RWPE2 (cell line): ENCODE measurements at places on chromosomes 2 and 18.

DNA sequence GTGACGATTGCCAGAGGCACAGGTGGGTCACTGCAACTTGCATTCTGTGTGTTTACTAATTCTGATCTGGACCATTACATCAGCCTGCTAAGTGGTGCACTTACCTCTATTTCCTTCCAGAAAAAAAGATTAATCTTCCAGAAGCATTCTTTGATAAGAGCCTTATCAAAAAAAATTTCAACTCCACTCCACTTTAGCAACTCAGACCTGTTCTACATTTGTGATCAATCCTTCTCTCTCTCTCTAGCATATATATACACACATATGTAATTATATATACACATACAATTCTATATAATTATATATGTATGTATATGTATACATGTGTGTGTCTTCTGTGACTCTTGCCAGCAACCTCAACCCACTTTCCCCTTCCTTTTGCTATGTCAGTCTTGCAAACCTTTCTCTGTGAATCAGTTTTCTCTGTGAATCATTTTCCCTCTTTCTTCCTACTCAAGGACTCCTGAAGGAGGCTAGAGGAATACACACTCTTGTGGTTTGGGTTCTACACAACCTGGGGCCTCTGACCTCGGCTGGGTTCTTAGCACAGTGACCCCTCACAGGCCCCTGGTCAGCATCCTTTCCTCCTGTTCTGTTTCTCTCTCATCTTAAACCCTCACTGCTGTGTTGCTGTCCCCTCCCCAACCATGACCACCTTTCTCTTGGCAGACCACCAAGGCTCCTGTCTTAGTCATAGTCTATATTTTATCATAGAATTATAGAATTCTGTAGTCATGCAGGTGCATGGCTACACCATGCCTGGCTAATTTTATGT, 130.4 kb upstream of the PELI1 start:
- no peak for DNase-seq

- no peak for DNase-seq
These were observed 73.8 kb upstream of the RAB6C start for GRCh38 chr2:129905664-129906081.

DNA sequence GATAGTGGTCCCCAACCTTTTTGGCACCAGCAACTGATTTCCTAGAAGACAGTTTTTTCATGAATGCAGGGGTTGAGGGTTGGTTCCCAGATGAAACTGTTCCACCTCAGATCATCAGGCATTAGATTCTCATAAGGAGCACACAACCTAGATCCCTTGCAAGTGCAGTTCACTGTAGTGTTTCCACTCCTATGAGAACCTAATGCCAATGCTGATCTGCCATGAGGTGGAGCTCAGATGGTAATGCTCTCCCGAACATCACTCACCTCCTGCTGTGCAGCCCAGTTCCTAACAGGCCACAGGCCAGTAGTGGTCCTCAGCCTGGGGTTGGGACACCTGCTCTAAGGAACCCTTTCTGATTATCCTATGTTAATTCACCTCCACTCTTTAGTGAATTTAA, 133.5 kb downstream of the SOX11 start:
- DNase-seq: no peak

DNA sequence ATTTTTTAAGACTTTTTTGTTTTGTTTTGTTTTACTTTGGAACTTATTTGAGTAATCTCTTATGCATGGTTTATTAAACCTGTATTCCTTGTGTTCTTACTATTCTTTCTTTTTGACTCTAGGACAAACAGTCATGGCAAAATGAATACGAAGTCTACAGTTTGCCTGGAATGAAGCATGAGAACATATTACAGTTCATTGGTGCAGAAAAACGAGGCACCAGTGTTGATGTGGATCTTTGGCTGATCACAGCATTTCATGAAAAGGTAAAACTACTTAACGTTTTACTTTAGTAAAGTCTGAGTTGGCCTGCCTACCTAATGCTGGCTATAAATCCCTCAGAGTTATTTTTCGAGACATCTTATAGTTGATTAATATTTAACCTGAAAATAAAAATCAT, 72.3 kb downstream of the ACVR2A start:
- DNase-seq: no peak

DNA sequence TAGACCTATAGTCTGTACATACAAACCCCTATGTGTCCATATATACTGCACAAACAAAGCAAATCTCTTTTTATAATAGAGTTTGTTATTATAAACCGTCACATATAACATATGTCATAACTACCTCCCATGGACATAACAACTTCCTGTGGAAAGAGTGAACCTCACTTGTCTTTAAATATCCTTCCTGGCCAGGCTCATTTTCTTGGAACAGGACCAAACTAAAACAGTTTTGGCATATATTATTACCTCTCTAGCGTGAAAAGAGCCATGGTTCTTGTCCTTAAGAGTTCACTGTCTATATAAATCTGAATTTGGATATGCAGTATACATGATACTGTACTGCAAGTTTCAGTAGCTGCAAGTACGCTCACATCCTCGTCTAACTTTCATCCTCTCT, 28.3 kb upstream of the DNAJC27 start:
- no peak for DNase-seq

GRCh38 chr2:45595721-45596435, 15.2 kb downstream of the SRBD1 start:
- no peak for DNase-seq

DNA sequence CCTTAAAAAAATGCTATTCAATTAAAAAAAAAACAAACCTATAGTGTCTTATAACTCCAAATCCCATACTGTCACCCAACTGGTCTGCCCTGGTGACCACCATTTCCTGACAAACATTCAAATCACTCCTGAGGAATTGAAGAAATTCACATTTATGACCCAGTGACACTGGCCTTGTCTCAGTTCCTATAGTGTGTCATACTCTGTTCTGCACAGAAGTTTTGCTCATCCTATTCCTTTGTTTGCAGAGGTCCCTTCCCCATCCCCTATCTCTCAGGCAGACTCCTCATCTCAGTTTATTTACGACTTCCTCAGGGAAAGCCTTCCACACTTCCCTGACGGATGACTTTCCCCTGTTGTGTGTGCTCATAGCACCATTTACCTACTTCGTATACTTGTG, 14.7 kb downstream of the ZC3H6 start:
- DNase-seq: no peak

- no peak for DNase-seq
These were observed 13.8 kb downstream of the CERKL start for GRCh38 chr2:181643151-181643550.

DNA sequence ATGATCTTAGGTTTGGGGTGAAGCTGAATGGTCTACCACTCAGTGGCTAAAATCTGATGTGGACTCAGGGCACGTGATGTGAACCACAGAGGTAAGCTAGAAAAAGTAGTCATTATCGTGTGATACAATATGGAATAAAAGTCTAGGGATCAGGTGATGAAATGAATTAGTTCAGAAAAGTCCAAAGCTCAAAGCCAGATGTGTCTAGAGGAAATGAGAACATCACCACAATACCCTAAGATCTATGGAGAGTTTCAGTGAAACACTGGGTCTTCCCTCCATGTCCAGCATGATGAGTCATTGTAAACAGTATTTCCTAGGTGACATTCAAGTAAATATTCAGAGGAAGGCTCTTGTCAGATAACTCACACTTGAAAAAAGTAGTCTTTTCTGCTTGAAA, 1257.4 kb upstream of the ZEB2 start:
- DNase-seq: no peak

DNA sequence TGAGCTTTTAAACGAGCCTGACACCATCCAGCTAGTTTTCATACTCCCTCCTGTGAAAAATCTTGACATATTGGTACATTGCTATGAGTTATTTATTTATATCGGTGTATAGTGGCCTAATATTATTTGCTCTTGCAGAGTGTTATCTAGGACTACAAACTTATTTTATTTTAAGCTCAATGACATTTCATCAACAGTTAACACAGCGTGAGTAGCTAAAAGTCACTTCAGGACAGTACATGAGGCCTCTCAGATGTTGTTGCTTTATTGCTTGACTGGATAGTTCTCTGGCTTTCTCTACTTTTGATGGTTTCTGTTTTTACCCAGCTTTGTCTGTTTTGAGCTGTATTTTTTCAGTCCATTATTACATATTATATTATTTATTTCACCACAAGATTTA, 172.9 kb upstream of the KLF7 start:
- DNase-seq: no peak

DNA sequence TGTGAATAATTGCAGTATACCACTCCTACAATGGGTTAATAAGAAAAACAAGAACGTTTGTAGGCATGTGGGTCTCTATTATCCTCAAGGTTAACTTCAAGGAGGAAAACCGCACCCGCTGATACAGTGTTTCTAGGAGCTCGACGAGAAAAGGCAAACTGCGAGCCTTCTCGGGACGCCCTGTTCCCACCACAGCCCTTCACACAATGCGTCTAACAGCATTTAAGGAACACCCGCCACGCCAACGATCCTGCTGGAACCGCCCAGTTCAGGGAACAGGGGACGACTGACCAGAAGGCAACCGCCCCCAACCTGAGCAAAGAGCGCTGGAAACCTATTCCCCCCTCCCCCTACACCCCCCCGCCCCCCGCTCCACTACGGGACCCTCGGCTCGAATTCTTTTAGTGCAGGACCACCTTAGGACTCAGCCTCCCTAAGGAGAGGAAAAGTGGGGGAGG, 710 bp upstream of the TMSB10 start:
- DNase-seq: no peak

GRCh38 chr2:227141301-227141700, 22.7 kb downstream of the COL4A4 start:
- no peak for DNase-seq

- DNase-seq: no peak
These were observed 112.6 kb downstream of the GAREM1 start for GRCh38 chr18:32358075-32358474.

- DNase-seq: no peak
These were observed 242.2 kb downstream of the TGIF1 start for GRCh38 chr18:3692113-3692621.

GRCh38 chr2:103781313-103781712, 1019.5 kb downstream of the TMEM182 start:
- DNase-seq: no peak

DNA sequence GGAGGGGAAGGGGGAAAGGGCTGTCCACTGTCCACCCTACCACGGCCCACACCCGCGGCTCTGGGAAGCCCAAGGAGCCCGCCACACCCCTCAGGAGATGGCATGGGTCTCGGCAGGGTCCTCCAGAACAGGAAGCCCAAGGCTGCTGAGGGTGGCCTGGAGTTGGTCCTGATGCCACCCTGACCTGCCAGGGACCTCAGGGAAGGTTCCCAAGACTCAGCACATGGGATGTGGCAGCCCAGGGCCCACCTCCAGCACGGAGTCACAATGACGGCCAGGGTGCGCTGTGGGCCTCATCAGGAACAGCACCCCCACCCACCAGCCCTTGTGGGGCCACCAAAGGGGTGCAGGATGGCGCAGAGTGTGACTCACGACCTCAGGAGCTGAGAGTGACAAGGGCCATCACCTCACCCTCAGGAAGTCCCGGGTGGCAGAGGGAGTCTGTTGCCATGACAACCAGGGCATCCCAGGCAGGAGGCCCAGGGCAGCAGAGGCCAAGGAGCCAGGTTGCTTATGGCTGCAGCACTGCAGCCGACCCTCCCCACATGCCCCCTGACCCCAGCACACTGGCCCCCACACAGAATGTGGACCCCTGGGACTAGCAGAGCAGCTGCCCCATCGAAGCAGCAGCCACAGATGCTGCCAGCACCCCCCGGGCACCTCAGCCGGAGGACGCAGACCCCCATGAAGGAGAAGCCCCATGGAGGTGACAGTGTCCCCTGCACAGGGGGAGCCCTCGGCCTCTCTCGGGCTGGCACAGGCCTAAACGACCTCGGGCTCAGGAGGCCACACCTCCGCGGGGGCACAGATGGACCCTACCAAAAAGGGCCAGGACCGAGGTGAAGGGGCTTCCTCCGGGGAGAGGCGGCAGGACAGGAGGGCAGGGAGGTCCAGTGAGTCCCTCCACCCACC, 34.3 kb downstream of the KIF1A start:
- DNase-seq: peak; percentile 51

GRCh38 chr2:163734401-163734800, 1.4 kb downstream of the FIGN start:
- no peak for DNase-seq

DNA sequence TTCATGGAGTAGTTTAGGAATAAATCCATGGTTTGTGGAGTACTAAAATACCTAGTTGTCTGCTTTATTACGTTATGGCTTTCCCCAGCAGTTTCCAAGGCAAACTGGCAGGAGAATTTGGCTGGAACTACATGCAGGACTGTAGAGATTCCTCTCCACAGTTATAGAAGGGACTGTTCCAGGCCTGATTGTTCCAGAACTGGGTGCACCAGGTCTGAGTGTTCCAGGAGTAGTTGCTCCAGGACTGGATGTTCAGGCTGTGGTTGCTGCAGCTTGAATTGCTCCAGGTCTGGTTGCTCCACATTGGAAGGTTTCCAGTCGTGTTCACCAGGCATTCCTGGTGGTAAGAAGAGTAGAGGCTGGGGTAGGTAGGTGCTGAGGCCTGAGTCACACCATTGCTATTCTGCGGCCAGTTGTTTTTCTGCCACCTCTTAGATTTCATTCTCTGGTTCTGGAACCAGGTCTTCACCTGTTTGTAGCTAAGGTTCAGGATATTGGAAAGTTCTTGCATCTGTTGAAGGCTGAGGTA, 28.1 kb downstream of the SGPP2 start:
- DNase-seq: no peak

- DNase-seq: no peak
These were observed 1187.8 kb upstream of the TMEFF2 start for GRCh38 chr2:193382583-193382982.

DNA sequence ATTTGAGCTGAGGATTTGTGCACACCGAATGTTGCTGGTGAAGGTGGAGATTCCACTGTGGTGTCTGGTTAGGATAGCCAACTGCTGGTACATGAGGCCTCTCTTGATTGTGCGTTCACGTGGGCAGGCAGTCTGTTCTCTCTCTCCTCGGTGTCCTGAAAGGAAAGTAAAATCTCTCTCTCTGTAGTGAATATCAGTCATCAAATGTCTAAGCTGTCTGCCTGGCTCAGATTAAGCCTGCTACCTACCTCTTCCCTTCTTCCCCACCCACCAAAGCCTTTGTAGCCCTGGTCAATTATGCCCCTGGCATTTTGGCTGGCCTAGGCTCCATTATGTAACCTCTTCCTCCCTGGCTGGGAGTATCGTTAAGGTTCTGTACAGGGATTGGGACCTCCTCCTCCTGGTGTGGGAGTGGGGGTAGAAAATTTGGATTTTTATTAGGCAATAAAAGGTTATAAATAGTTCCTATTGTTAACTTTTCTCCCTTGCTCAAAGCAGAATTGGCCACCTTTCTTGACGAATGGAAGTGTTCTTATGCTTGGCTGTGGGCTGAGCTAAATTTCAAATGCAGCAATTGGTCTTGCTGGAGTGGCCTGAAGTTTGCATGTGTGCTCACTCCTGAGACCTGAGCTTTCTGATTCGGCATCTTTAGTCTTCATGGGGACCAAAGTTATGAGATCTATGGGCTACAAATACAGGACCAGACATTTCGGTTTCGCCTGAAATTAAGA, 148.8 kb downstream of the WDSUB1 start:
- DNase-seq: no peak
